Activated T-helper 17 cell treated with anti-CD3 and anti-CD28 coated beads, Interleukin-2, amount 50 U/mL, for 72 hours (primary cell): ENCODE measurements at places on chromosomes 1 and 21.

DNA sequence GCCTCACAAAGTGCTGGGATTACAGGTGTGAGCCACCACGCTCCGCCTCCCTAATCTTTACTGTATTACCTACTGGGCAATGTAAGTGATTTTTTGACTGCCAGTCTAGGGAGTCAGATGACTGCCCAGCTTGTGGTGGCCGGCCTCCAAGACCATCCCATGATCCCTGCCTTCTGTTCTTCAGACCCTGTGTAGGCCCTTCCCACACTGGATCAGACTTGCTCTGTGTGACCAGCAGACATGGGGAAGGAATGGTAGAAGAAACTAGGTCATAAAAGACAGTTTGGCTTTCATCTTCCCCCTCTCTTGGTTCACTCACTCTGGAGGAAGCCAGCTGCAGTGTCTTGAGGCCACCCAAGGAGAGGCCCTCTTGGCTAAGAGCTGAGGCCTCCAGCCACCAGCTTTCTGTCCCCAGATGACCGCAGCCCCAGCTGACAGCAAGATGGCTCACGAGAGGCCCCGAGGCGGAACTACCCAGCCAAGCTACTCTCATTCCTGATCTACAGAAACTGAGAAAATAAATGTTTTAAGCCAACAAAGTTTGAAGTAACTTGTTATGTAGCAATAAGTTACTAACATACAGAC, 14.5 kb upstream of the CBR3 start:
- no peak for ATAC-seq

- ATAC-seq, result no peak
These were observed 3.4 kb upstream of the EEIG2 start for GRCh38 chr1:108556499-108556898.

DNA sequence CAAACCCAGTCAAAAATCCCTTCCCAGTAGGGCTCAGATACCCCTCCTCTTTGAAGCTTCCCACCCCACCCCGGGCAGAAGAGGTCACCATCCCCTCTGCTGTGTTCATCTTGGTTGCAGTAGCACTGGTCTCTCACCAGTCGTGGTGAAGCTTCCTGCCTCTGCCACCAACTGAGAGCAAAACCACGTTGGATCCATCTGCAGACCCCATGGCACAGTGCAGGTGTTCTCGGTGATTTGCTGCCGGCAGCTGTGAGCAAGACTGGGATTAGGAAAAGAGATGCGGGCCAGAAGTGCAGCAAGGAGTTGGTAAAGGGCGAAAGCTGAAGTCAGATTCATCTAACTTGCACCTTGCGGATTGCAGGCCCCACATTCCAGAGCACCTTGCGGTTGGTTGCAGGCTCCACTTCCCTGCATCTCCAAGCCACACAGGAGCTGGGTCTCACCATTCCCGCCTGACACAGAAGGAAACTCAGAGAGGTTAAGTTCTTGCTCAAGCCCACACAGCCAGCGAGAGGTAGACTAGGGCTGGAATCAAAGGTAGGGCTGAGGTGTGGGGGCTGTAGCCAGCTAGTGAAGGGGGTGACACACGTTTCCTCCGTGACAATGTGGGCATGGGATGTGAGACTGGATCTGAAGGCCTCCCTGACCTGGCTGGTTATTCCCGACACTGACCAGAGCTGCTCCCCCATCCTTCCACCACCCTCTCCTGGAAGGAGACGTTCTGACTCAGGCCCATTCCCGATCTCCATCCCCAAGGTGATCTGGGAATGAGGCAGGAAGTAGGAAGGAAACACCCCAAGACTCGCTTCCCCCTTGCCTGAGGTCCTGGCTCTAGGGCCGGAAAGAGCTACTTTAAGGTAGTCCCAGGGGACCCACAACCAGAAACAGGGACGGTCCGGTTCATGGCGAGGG, 3.3 kb upstream of the FAM110D start:
- ATAC-seq, result no peak

DNA sequence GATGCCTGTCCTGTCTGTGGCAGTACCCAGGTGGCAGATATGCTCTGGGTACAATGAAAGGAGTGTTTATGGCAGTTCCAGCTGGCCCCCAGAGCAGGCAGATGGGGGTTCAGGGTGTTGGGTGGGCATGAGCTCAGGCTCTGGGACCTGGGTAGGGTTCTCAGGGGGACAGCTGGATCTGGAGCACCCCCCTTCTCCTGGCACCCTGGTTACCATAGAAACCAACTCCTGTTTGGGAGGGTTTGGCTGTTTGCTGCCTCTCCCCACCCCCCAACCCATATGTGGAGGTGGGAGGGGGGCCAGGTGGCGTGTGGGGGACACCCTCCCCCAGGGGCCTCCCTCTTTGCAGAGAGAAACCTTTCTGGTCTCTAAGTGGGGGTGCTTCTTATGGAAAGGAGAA, 7.1 kb downstream of the FOXO6 start:
- no peak for ATAC-seq

DNA sequence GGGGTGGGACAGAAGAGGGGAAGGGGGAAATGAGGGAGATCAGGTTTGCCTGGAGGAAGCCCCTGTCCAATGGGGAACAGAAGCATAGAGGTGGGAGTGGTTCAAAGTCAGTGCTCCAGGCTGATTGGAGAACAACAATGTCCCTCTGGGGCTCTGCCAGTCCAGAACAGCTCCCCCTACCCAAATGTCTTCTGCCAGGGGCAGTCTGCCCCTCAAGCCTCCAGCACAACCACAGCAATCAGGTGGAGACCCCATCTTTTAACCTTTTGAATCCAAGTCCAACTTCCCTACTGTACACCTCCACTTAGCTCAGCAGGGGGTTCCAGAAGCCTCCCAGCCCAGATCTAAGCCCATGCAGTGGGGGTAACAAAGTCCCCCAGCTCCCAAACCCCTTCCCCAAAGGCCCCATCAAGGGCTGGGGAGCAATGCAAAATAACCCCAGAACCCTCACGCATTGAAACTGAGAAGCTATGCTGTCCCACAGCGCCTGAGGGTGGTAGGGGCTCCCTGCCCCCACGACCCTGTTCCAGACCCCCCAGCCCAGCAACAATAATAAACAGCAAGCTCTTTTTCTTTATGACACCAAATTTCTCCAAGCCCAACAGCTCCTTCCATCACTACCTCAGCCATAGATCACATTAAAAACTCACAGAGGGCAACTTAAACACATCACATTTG, 3.3 kb downstream of the AHDC1 start:
- ATAC-seq, result no peak

DNA sequence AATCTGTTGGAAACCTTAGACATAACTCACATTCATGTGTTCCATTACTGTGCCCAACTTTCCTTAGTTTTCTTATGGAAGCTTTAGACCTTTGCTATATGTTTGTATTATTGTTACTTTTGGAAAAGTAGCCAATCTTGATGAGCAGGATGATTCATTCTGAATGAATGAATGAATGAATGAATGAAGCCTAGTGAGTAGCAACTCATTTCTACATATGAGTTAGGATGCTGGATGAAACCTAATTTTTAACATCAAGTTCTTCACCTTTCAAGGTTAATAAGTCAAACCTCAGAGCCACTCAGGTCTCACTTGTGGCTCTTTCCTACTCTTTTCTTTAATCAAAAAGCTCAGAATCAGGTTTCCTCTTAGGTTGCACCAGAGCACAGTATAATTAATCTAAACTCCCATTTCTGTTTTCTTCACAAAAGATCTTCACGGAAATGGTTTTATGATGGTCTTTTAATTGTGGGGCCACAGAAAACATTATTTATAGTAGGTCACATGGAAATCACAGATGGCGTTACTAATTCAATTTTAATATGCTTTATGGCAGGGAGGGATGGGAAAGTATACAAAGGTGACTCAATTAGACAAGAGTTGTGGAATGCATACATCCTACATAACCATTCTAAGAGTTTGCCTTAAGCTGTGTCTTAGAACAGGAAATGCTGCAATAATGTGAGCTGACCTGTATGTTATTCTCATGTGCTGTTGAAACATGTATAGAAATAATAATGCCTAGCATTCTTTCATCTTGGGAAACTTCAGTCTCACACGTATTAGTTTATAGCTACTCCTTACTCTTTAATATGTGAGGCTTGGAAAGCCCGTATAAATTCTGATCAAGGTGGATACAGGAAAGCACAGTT, 4.5 kb upstream of the DDX59 start:
- no peak for ATAC-seq

- ATAC-seq, result no peak
These were observed 394.1 kb downstream of the MATN1 start for GRCh38 chr1:30329263-30329753.
